ENCODE measurements at places on chromosomes 5 and 9.
A peak's percentile ranks its signal among the peaks of the same experiment; 100 is the strongest.

DNA sequence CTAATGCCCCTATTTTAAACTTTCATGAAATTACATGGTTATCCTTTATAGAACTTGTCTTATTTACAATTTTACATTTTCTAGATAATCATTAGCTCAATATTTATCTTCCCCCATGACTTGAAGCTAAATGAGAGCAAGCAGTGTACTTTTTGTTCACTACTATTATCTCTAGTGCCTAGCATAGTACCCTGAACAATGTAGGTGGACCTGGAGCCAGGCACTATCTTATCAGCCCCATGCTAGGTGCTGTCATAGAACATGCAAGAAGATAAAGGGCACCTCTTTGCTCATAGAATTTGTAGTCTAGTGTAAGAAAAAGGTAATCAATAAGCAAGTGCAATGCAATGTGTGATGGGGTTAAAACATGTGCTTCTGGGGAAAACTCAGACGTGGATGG is 399.9 kb downstream of the ELAVL2 start:
- DNase-seq: no peak

DNA sequence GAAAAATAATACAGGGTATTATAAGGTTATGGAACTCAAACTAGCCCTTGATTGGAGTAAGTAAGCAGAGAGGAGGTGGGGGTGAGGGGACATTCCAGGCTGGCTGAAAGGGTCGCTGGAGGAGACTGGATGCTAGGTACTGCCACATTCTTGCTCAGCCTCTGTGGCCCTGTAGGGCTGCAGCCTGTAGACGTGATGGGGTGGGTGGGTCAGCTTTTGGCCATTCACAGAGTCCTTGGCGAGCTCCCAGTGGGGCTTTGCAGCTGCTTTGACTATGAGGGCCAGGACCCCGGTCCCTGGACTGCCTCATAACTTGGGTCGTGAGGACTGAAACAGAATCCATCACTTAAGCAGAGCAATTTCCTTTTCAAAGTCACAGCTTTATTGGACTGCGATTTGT is 4.2 kb upstream of the GDNF start:
- no peak for DNase-seq

DNA sequence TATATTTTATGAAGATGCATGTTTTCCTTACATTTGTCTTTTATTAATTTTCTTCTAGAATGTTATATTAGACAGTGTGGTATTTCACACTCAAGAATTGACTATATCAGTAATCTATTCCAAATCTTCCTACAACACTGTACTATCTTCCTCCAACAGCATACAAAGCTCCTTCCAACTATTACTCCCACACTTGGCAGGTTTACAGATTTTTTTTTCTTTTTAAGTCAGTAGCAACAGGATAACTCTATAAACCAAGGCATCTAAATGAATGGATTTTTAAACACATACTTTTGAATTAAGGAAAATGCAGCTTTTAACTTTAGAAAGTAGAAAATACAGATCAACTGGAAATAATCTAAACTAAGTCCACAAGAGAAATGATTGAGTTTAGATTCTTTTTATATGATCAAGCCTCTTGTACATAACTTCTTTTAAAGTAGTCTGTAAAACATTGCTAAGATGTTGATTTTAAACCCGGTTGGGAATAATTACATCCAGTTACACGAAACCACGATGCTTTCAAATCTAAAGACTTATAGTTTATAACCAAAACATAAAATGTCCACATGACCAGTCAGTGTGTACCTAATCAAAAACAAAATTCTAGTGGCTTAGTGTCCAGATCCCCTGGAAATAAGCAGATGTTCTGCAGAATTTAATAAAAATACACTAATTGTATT is 281.6 kb downstream of the ADAMTS6 start:
- no peak for DNase-seq

DNA sequence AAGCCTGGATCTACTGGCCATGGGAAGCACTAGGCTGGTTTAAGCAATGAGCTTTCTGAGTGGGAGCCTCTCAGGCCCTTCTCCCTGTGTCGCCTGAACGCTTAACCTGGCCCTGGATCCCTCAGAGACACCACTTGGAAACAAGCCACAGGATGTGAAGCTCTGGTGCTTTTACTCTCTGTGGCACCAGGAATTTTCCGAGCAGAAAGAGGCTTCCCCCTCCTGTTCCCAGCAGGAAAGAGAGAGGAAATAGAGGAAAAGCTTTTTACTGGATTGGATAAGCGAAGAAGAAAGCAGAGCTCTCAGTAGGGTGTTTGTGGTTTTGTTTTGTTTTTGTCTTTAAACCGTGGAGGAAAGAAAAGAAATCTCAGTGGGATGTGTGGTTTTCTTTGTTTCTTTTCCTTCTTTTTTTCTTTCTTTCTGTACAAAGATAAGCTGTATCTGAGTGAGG is 34.5 kb downstream of the COL15A1 start:
- no peak for DNase-seq

GRCh38 chr5:42715785-42716184 is 40.8 kb upstream of the CCDC152 start:
- DNase-seq: no peak

DNA sequence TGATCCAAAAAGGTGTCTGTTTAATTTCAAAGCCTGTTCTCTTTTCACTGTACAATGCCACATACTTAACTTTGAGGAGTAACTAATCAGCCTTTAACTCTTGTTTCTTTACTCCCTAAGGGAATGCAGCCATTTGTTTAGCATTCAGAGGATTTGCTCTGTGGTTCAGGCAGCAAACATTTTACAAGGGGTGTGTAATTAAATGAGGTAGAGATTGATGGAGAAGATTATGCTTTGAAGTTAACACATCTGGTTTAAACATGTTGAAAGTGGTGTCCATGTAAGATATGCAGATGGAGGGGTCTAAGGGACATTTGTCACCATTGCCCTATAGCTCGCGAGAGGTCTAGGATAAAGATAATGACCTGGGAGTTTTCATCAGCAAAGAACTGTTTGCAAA is 41.9 kb downstream of the TMEM215 start:
- DNase-seq: no peak

DNA sequence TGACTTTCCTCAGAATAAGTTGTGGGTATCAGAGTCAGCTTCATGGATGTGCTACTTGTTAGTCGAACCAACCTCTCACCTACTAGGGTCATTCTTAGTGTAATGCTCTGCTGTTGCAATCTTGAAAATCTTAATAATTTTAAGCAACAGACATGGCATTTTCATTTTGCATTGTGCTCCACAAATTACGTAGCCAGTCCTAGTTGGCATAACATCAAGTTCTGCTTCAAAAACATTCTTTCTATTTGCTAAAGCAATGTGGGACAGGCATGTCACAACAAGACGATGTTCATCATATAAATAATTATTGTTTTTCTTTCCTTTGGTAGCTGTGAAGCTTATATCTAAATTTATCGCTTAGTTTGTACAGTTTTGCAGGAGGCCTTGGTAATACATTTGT is 39.3 kb upstream of the CDH12 start:
- DNase-seq: no peak

DNA sequence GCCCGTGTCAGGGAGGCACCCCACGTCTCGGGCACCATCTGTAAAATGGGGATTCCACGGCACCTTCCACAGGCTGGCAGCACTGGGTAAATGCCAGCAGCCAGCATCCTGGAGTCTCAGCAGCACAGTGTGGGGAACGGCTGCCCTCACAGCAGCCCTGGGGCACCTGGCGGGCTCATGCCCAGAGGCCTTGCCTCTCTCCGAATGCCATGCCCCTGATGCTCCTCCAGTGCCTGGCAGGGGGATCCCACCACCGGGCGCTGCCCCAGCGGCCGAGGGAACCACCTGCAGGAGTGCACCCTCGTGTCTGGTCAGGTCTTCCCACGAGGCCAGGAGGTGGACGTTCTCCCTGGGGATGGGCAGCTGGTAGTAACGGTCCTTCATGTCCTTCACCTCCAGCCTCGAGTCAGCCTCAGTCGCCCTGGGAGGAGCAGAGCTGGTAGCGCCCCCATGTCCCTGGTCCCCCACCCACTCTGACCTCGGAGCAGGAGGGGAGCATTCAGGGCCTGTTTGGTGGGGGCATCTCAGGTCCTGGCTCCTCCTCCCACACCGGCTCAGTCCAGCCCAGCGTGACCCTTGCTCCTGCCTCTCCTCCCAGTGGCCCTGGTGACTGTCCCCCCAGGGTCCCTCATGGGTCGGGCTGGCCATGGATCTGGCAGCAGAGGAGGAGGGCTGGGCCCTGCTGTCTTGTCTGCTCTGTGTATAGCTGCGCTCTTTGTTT is 49.9 kb upstream of the NRARP start:
- no peak for DNase-seq

GRCh38 chr5:42483472-42484154 is 60.4 kb downstream of the GHR start:
- no peak for DNase-seq

GRCh38 chr9:125994066-125994943 is 247.1 kb downstream of the PBX3 start:
- DNase-seq: no peak

DNA sequence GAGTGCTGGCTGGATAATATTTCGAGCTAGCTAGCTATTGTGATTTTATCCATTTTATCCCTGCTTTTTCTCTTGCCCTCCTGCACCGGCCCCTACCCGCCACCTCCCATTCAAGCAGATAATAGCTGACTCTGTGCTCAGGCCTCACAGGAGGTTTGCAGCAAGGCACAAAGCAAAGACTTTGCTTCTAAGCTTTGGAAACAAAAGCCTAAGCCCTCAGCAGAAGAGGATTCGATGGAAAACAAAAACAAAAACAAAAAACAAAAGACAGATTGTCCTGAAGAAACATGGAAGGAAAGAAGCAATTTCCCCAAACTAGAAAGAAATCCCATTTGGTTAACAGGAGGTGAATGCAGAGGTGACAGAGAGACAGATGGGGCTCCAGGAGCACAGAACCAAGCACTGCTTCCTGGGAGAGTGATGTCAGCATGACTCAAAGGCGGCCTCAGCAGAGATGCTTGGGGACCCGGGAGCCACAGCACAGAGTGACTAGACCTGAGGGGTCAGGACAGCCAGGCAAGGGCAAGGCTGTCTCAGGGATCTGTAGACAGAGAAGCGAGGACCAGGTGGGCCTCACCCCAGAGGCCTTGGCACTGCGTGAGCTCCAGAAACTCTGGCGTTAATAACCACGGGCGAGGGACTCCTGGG is 28.4 kb downstream of the MTX3 start:
- DNase-seq: peak; percentile 79

GRCh38 chr5:85049020-85049419 is 664.3 kb upstream of the EDIL3 start:
- no peak for DNase-seq

GRCh38 chr5:67495072-67495471 is 298.5 kb upstream of the CD180 start:
- no peak for DNase-seq

- DNase-seq: no peak
Observed at GRCh38 chr5:142826093-142826492, 55.9 kb downstream of the ARHGAP26 start.

DNA sequence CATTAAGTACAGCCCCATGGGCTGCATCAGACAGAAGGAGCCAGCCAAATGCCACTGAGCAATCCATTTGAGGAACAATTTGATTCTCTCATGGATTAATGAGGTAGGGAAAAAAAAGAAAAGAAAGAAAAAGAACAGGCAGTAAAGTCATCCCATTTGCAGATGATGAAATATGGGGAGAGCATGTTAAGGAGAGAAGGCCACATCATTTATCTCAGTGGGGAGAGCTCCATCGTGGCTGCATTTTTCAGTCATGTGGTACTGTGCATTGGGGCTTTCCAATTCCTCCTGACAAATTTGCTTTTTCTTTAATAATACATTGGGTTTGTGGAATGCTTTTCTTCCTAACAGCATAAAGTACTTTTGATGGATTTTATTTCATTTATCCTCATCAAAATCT is 375.2 kb upstream of the TLE4 start:
- no peak for DNase-seq

- no peak for DNase-seq
Observed at GRCh38 chr5:158268286-158268685, 409.3 kb upstream of the CLINT1 start.

DNA sequence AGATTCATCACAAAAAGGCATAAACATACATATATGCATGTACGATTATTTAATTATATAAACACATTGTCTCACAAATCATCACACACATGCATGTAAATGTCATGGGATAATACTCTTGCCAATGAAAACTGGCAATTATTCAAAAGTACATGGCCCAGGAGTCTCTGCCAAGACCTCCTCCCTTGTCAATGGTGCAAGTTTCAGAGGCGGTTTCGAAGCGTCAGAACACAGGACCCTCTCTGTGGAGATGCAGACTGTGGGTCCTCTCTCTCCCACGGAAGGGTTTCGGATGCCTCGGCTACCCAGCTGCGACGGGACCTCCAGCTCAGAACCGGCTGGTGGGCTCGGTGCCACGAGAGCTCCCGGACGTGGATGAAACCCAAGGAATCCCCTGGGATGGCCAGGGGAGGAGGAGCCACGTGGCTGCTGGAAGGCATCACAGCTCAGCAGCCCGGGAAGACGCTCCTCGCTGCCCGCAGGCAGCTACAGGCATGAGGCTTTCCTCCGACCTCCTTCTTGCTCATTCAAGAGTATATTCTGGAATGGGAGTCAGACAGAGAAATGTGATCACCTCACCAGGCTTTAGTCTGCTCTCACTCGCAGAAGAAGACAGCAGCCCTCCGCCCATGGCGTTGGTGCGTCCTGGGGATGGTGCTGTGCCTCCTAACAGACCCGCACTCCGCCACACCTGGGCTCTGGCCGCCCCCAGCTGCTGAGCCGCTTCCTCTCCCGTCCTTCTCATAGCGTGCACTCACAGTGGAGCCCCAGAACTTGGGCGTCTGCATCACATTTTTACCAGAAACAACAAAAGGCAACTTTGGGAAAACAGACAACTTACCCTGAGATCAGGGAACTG is 308.8 kb downstream of the IRX2 start:
- DNase-seq: no peak

DNA sequence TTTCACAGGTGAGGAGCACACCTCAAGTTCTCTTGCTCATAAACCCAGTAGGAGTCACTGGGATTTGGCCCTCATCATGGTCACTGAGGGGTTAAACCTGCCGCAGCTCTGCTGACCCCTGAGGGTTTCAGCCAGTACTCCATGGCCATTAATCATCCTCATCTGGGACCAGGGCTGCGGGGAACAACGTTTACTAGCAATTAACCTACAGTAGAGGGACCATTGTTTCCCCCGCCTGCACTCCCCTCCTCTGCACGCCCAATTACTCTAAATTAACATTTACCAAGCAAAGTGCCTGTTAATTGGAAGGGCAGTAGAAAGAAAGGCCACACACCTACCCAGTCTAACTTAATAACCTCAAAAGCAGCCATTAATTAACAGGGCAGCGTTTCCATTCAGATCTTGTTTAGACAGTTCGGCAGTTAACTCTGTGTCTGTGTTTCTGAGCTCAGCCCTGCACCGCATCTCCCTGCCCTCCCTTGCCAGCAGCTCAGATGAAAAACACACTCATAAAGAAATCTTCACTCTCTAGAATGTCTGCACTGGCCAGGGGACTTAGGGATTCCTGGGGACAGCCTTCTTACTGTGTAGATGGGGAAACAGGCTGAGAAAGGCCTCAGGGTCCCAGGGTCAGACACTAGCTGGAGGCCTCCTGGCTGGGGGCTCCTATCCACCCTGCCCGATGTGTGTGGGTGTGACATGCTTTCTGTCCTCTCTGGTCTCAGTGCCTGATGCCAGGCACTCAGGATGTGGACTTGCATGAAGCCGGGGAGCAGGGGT is 51.6 kb downstream of the ALG2 start:
- DNase-seq: no peak

- DNase-seq: no peak
Observed at GRCh38 chr9:76602199-76602598, 143.2 kb downstream of the GCNT1 start.

Data from activated CD8-positive, alpha-beta memory T cell treated with anti-CD3 and anti-CD28 coated beads, Interleukin-2, amount 10 ng/mL, durations not matched to agents 7 days and 5 days (primary cell).